Smooth muscle cell of trachea (primary cell): ENCODE measurements at places on chromosomes 7 and 10. TPM values are rescaled to one million over a fixed set of nuclear protein-coding genes. Genes with fewer than 3 reads are reported as not detected.

Gene TFR2
- 0.33 TPM in 1 of 2 replicates, not detected in the other for total RNA-seq

Gene CHPF2
- total RNA-seq: 71.4 and 127 TPM in 2 replicates

Gene LRRN3
- total RNA-seq: 1.8 and 3.2 TPM in 2 replicates

Gene PRLHR
- total RNA-seq: not detected in 2 replicates
